Left lung (tissue), 14 donors: ENCODE measurements at places on chromosomes 12 and 14. TPM values are rescaled to one million over a fixed set of nuclear protein-coding genes. Genes with fewer than 3 reads are reported as not detected.

PPFIBP1 gene
- total RNA-seq: 97.3 TPM

EFS gene
- total RNA-seq: 17.0 TPM

NANOG gene
- total RNA-seq: 0.21 TPM

ARID4A gene
- total RNA-seq: 27.7 TPM

CRIP1 gene
- 171 TPM for total RNA-seq

PTPRQ gene
- 0.79 TPM for total RNA-seq

- no peaks in the 10 kb centered on the region for H3K36me3 ChIP-seq
- no peaks in the 10 kb centered on the region for H3K4me1 ChIP-seq
- H3K27me3 ChIP-seq: no peaks in the 10 kb centered on the region
- DNase-seq: no peak
- no peak overlapping the region for H3K27ac ChIP-seq
Observed at GRCh38 chr12:1234073-1234472, 243.1 kb downstream of the ERC1 start.

DNA sequence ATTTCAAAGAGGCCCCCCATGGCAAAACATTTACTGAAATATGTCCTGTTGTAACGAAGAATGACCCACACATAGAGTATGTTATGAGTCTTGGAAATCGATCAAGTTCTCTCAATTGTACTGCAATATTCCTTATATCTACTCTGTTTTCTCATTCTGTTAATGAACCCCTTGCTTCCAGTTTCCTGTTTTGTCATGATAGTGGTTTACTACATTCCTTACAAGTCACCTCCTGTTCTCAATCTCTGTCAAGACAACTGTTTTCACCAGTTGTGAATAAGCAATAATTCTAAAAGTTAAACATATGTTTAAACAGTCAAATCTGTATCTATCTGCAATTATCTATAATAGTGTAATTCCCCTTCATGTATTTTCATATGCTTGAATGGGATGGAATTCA is 16.4 kb upstream of the ARID2 start:
- no peaks in the 10 kb centered on the region for H3K27me3 ChIP-seq
- no peak for DNase-seq
- H3K27ac ChIP-seq: no peak overlapping the region
- H3K4me1 ChIP-seq: no peaks in the 10 kb centered on the region

- H3K36me3 ChIP-seq: no peaks in the 10 kb centered on the region
- H3K4me3 ChIP-seq: no peak overlapping the region
Observed at GRCh38 chr14:66758031-66758613, 250.2 kb downstream of the GPHN start.

- no peak overlapping the region for H3K27ac ChIP-seq
- no peaks in the 10 kb centered on the region for H3K4me1 ChIP-seq
- no peak overlapping the region for H3K4me3 ChIP-seq
- H3K27me3 ChIP-seq: no peaks in the 10 kb centered on the region
Observed at GRCh38 chr12:65300679-65301349, 22.3 kb downstream of the MSRB3 start.

DNA sequence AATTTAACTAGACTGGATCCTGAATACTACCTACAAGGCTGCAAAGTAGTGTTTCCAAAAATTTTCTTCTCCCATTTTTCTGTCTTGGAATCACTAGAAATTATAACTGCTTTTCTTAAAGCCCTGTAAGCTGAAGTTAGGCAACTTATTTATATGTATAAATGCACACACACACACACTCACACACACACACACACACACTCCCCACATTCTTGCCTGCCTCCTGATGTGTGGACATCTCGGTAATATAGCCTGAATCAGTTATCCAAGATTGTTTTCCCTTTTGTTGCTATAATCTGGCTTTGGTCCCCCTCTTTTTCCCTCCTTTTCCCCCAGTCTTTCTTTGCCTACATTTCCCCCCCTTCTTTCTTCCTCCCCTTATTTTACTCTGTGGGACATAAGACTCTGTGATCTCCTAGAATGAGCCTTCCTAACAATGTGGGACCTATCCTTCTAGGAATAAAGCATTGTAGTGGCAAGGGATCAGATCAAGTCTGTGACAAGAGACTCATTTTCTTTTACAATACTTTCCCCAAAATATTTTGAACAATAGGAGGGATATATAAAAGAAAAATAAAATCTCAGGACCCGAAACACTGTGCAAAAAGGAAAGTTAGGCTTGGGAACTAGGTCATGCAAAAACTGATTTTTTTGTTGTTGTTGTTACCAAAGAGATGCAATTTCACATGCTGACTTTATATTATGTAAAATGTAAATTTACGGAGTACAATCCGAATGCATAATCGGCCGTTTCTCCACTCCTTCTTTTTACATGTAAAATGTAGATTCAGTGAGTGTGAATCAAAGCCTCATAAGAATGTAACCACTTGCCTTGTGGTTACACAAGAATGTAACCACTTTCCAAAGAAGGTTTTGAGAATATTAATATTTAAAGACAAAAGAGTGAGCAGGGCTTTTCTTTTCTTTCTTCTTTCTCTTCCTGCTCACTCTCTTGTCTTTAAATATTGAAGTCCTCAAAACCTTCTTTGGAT is 26.3 kb upstream of the CD69 start:
- DNase-seq: no peak
- no peaks in the 10 kb centered on the region for H3K4me1 ChIP-seq
- H3K36me3 ChIP-seq: no peaks in the 10 kb centered on the region
- H3K4me3 ChIP-seq: no peak overlapping the region

DNA sequence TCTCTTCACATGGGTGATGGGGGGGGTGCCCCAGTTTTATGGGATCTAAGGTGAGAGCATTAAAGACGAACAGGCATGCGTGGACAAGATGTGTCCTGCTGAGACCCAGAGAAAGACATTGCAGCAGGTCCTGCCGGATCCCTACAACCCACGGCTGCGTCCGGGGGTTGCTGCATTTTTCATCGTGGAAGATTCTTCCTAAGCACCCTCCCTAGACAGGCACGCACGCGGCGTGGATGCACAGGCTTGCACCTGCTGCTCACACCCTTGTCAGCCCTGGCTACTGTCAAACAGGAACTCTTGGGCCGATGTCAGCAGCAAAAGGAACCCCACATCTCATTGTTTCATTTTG is 280.6 kb upstream of the RTL1 start:
- no peaks in the 10 kb centered on the region for H3K4me1 ChIP-seq
- peak; percentile 64 for DNase-seq
- no peak overlapping the region for H3K27ac ChIP-seq
- no peaks in the 10 kb centered on the region for H3K27me3 ChIP-seq
- no peaks in the 10 kb centered on the region for H3K36me3 ChIP-seq

GRCh38 chr12:81294325-81295190 is 216.7 kb downstream of the ACSS3 start:
- DNase-seq: no peak
- no peak overlapping the region for H3K27ac ChIP-seq
- no peaks in the 10 kb centered on the region for H3K36me3 ChIP-seq
- H3K4me3 ChIP-seq: no peak overlapping the region
- H3K4me1 ChIP-seq: no peaks in the 10 kb centered on the region
